Stimulated activated effector memory CD8-positive, alpha-beta T cell treated with anti-CD3 and anti-CD28 coated beads, Interleukin-12 subunit alpha, Interleukin-12 subunit beta, amount 100 ng/mL, for 72 hours (primary cell): ENCODE measurements at places on chromosomes 11 and 22.

DNA sequence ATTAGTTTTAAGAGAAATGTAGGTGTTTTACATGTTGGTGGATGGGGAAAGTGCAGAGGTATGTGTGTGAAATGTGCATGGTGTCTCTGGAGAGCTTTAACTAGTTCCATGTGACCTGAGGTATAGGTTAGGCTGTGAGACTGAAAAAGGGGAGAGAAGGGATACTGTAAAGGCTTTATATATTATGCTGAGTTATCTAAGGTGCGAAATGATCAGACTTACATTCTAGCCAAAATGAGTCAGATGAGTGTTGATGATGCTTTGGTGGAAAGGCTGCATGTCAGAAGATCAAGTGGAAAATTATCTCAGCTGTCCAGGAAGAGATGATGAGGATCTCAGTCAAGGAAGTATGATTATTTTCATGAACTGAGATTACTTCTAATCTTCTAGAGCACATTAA, 15.8 kb downstream of the ACAT1 start:
- no peak for DNase-seq

GRCh38 chr22:30968015-30968923, at the start of gene MORC2:
MORC2 (minus strand) TSS chr22:30968774; CDS start chr22:30967889, 885 bp downstream.
- DNase-seq = no peak

DNA sequence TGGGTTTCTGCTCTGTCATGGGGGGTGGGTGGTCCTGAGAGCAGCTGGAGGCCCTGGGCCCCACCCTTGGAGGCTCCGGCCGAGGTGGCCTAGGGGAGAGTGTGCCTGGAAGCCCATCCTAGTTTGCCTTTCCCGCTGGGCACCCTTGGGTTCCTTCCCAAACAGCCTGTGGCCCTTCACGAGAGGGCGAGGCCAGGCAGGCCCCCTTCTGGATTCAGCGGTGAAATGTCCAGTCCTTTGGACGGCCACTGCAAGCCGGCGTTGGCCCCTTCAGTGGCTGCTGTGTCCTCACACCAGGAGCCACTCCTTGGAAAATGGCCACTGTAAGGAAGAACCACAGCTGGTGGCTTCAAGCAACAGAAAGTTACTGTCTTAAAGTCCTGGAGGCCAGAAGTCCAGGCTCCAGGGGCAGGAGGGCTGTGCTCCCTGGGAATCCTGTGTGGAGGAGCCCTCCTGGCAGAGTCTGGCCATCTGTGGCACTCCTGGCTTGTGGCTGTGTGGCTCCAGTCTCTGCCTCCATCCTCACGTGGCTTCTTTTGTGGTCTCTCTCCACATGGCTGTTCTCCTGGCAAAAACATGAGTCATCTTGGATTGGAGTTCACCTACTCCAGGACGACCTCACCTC, 854.1 kb downstream of the TBC1D22A start:
- no peak for DNase-seq

- no peak for DNase-seq
Observed at GRCh38 chr11:35390737-35391682, 28.3 kb downstream of the SLC1A2 start.

- no peak for DNase-seq
Observed at GRCh38 chr11:12474871-12475270, 97.5 kb downstream of the PARVA start.

DNA sequence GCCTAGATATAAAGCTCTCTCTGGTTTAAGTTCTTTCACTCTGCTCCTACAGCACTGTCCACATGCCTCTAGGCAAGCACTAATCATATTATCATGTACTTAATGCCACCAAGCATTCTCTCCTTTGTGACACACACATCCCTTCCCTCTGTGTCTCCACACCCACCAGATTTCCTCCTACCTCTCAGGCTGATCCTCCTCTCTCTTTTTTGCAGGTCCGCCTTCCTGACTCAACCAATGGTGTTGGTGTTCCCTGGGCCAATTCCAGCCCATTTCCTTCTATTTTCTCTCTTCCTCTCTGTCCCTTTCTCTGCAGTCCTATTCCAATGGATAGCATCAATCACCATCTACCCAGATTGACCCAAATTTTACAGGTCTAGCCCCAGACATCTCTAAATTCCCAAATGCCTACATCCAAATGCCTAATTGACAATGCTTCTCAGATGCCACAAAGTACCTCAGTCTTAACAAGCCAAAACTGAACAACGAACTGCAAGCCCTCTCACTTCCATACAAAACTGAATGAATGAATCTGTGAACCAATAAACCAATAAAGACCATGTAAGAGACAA, 504 bp upstream of the ZNF215 start:
- no peak for DNase-seq

GRCh38 chr11:45285250-45285828, 802 bp downstream of the SYT13 start:
- DNase-seq = no peak

GRCh38 chr11:115751243-115752015, 247.2 kb upstream of the CADM1 start:
- DNase-seq = no peak

- peak; percentile 72 for DNase-seq
Observed at GRCh38 chr22:24805790-24806662, at the start of gene SGSM1. SGSM1 (plus strand) TSS chr22:24806211; CDS start chr22:24806326, 115 bp downstream.

DNA sequence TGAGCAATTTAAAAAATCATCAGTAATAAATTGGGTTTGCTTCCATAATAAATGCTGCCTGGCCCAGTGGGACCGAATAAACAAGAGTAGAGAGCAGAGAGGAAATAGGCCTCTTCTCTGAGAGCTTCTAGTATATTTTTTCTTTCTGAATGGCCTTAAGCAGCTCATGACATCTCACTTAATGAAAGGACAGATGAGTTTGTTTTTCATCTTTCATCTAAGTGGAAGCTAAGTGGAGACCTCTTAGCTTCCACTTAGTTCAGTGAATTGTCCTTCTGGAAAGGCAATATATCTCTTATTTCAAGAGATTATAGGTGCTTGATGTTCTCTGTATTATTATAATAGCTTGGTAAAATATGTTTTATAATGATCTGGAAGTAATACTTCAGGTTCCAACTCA, 245.9 kb upstream of the ANO3 start:
- no peak for DNase-seq

DNA sequence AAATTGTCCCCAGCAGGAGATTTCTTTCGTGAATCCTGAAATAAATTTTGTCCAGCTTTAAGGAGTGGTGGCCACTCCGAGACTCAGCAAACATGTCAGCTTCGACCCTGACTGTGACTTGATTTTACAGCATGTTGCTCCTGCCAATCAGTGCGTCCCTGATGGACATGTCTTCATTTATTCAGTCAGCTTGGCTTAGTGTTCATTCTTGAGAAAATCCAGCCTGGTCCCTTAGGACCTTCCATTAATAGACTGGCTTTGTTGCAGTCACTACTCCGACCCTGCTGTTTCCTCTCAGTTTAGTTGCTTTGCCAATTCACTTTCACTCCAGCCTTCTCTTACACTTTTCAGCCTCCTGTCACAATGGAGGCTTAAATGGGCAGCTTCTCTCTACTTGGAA, 30.5 kb downstream of the TMPRSS5 start:
- DNase-seq = no peak
